ENCODE measurements at places on chromosomes 3 and 15.
A peak's percentile ranks its signal among the peaks of the same experiment; 100 is the strongest.

DNA sequence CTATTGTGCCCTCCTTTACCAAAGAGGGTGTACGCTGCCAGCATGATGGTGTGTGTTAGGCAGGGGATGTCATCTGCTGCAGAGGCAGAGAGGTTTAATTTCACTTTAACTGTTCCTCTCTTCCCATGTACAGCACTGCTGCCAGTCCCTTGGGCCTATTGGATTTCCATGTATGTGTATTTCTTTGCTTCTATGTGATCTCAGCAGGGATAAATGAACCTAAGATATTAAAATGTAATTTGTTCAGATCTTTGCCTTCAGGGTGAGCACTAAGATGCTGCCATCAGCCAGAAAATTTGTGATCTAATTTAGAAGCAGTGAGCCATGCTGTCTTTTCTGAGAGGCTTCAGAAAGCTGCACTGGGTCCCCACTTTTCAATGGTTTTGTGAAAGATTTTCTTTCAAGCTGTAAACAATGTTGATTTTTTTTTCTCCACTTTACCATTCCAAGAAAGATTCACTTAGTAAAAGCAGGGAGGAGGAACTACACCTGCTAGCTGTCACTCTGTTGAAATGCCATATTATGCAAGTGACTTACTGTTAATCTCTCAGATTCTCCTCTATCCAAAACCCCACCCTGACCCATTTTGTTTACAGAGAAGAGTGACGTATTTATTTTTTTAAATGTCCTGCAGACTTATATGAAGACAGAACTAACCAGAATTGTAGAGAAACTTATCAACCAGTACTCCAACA, 261.9 kb downstream of the TBL1XR1 start:
- no peak for DNase-seq

- no peak for DNase-seq
These were observed 48.6 kb downstream of the LPP start for GRCh38 chr3:188202358-188203138.

GRCh38 chr3:73954506-73954905, 329.8 kb upstream of the PDZRN3 start:
- no peak for DNase-seq

DNA sequence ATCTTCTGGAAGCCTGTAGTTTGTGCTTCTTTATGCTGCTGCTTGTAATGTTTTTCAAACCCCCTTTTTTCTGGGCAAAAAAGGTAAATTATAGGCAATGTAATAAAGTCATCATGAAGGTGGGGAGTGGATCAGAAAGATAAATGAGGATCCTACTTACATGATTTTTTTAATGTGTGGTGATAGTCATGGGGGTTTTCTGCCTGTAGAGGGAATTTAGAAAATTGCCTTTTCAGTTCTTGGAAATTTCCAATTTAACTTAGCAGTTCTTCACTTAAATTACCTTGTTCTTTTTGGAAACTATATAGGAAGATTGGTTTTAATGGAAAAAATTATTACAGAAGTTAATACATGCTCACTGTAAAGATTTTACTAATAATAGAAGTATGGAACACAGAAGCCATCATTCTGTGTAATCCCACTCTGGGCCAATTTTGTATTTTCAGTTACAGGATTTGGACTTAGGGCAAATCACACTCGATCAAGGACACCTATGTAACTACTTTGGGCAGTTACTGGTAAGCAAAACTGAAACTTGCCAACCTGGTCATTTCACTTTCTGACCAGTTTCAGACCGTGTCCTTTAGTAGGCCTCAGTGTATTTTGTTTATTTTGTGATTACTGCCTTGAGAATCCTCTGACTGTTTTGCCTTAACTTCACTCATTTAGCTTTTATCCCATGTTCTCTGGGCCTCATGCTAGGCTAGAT, 10.5 kb upstream of the SCAANT1 start:
- no peak for DNase-seq

DNA sequence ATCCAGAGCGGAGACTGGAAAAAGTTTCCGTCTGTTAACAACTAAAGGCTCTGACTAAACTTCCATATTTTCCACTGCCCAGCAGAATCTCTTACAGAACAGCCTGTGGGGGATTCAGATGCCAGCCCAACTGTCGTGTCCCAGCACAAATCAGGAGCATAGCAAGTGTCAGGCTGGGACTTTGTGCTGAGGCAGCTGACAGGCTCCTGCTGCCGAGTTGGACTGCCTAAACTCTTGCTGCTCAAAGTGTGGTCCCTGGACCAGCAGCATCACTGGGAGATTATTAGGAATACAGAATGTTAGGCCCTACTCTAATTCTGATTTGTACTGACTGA, 31.2 kb upstream of the CMTM7 start:
- no peak for DNase-seq

DNA sequence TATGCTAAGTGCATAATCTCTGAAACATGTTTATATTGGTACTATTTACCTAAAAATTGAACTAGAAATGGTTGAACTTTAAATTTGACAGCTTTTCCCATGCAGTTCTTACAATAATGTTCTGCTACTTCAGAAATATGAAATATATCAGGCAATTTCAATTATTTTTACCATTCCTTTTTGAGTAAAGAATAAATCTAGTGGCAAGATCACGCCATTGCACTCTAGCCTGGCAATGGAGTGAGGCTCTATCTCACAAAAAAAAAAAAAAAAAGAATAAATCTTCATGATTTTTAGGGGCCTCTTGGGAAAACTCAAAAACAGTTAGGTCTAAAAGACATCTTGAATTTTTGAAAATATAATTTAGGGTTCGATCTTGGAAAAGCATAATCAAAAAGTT, 10.6 kb upstream of the DNAAF4 start:
- no peak for DNase-seq

DNA sequence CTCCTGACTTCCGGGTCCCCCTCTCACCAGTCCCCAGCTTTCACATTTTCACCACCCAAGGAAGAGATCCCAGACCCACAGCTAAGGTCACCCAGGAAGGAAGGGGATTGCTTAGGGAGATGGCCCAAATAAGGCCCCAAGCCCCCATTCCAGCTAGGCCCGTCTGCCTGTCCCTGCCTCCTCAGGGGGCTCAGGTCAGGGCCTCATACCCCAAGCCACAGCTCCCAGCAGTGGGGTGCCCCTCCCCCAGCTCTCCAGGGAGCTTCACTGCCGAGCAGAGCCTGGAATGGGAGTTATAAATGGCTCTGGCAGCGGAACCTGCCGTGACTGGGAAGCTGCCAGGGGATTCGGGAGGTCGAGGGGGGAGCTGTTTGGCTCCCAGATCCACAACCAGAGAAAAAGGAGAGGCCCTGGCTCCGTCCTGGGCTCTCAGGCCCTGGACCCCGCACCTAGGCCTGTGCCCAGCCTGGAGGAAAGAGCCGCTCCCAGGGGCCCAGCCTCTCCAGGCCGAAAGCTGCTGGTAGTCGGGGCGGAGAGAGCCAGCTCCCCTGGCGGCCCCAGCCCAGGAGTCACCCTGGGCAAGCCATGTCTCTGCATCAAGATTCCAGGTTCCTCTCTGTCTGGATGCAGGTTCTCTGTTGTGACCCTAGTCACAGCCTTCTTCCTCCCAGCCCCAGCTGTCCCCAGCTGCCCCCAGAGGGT, 550 bp downstream of the CCDC9B start:
- peak; percentile 75 for DNase-seq

GRCh38 chr3:23804441-23805209, 1.1 kb upstream of the UBE2E1 start:
- DNase-seq, result no peak

GRCh38 chr3:27719314-27720003, 2.7 kb downstream of the EOMES start:
- no peak for DNase-seq

DNA sequence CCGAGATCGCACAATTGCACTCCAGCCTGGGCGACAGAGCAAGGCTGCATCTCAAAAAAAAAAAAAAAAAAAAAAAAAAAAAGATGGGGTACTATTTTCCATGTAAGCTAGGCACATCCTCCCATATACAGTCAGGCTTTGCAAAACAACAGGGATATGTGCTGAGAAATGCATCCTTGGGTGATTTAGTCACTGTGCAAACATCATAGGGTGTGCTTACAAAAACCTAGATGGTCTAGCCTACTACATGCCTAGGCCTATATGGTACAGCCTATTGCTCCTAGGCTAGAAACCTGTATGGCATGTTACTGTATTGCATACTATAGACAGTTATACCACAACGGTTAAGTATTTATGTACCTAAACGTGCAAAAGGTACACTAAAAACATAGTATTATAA, 75.0 kb downstream of the TTBK2 start:
- no peak for DNase-seq

DNA sequence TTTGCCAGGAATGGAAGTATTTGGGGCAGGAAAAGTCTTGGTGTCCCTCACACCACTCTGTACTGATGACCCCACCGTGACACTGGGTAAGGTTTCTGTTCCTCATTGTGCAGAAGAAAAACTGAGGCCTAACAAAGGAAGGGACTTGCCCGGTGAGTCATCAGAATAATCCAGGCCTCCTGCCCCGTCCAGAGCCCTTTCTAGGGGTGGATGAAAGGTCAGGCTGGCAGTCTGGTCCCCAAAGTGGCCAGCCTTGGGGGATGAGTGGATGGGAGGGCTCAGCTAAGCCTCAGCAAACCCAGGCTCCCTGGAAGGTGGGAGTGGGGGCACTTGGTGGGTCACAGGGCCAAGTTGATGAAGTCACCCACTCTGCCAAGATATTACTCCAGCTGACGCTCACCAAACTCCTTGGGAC, 2.3 kb upstream of the DNAH1 start:
- no peak for DNase-seq

GRCh38 chr15:87609894-87610293, 646.6 kb downstream of the NTRK3 start:
- no peak for DNase-seq

- DNase-seq, result no peak
These were observed 52.6 kb downstream of the MECOM start for GRCh38 chr3:169610888-169611291.

DNA sequence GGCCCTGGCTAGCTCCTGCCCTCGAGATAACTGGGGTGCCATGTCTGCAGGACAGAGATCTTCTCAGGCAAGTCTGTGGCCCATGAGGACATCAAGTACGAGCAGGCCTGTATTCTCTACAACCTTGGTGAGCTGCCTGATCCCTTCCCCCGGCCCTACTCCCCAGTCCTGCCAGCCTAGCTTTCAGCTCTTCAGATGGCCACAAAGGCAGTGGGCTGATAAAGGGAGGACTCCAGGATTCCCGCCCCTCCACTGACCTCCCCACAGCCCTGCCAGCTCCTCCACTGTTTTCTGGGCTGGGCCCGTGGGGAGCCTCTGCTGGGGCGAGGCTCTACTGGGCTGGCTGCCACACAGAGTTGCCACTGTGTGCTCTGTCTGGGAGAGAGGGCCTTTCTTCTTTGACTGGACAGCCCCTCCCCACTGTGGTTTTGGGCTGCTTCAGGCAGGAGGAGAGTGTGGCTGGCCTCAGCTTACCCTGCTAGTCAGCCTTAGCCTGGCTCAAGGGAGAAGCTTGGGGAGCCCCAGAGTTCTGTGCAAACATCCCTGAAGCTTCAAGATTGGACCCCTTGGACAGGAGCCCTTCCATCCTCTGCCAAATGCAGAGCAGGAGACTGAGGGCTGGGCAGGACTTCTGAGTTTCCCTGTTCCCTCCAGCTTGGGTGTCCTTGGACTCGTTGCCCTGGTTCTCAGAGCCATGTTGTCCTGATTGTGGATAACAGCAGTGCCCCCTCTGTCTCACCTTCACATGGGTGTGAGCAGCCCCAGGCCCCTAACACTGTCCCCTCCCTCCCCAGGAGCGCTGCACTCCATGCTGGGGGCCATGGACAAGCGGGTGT, 24.4 kb downstream of the PTPN23 start:
- no peak for DNase-seq

- DNase-seq, result no peak
These were observed 114.1 kb upstream of the DNAJC19 start for GRCh38 chr3:181103605-181104004.

DNA sequence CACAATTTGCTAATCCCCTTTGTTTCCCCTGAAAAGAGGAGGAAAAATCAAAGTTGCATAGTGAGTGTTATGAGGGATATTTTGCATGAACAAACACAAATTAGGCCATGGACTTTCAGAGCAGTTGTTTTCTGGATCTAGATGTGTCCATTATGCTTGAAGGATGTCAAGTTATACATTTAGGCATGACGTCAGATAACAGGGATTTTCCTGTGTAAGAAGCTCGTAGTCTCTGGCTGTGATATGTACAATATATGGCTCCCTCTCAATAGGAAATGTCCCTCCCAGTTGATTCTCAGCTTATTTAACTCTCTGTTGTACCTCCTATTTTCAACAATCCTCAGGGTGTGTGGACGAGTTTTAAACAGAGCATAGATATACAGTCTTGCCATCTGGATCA, 171.0 kb downstream of the RBMS3 start:
- DNase-seq, result no peak

GRCh38 chr3:107916171-107916570, 174.7 kb downstream of the CD47 start:
- DNase-seq, result no peak

DNA sequence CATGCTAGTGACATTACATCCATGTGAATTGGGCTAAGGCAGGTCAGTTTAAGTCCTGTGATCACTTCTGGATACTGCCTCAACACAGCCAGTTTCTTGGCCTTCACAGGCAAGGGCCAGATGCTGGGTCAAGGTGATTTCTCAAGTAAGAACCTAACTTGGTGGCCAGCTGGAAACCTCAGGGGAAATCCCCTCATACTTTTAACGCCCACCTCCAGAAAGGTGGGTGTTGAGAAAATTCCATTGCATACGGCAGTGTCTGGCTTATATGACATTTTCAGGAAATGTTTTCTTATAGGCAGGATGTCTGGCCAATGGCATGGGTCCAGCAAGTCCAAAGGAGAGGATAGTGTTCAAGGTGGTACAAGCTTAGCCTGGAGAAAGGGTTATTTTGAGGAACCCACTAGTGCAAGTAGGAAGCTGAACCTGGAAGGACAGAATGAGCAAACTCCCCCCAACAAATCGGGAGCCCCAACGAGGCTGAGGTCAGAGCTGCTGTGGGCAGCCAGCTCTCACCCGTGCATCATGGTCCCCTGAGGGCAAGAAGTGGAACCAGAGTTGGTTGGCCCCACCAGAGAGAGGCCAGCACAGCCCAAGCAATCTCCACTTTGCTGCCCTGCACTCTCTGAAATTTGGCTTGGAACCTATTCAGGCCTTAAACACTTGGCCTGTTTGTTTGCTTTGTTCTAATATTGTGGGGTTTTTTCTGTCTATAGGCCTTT, 135.4 kb downstream of the PDE8A start:
- DNase-seq, result no peak

GRCh38 chr15:63772520-63772919, 61.2 kb downstream of the HERC1 start:
- no peak for DNase-seq

- DNase-seq, result no peak
These were observed 67.4 kb upstream of the ZNF148 start for GRCh38 chr3:125442506-125442905.

GRCh38 chr3:8488877-8489276, 12.7 kb upstream of the LMCD1 start:
- DNase-seq, result no peak

GRCh38 chr3:157531771-157532170, 28.6 kb upstream of the VEPH1 start:
- DNase-seq, result no peak

- DNase-seq, result no peak
These were observed 124.5 kb downstream of the TLE3 start for GRCh38 chr15:69973102-69973714.
